ENCODE measurements at places on chromosomes 6 and 20.

DNA sequence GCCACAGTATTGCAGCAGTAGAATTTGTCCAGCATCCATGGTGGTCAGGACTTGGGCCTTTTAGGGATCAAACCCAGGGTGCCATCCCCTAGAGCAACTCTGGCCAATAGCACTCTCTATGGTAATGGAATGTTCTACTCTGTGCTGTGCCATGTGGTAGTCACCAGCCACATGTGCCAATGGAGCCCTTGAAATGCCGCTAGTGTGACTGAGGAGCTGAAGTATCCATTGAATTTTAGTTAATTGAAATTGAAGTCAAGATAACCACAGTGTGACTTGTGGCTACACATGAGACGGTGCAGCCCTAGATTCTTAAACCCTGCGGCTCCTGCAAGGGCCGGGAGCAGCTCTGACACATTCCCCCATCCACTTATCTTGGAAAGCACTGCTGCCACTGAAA, 54.6 kb downstream of the SLC2A10 start:
- DNase-seq = no peak

GRCh38 chr6:77415706-77416105, 47.6 kb downstream of the HTR1B start:
- no peak for DNase-seq

DNA sequence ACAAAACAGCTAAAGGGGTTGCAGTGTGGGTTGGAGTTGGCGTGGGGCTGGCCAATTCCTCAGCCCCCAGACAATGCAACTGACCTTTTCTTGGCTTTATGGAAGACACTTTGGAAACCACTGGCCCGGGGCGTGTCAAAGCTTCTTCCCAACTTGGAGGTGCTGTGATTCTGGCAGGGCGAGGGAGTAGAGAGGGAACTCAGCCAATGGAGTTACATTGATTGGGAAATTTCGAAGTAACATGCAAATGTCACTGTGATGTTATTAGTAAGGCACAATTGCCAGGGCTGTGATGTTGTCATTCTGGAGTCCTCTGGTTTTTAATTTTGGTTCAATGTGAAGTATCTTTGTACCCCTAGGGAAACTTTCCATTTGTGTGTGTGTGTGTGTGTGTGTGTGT, 41.5 kb upstream of the EPB41L1 start:
- DNase-seq = peak; percentile 40

GRCh38 chr6:2872423-2873358, 30.4 kb downstream of the SERPINB9 start:
- DNase-seq = no peak

- DNase-seq = no peak
Measured at GRCh38 chr6:7047128-7047527, 60.6 kb upstream of the RREB1 start.
